ENCODE measurements at places on chromosomes 7 and 10.
A peak's percentile ranks its signal among the peaks of the same experiment; 100 is the strongest.

GRCh38 chr10:126264102-126265018, 123.9 kb downstream of the ADAM12 start:
- no peak overlapping the region for H3K27ac ChIP-seq
- H3K4me1 ChIP-seq = peaks cover 2% of the 10 kb centered on the region
- no peaks in the 10 kb centered on the region for H3K36me3 ChIP-seq
- no peak overlapping the region for H3K4me3 ChIP-seq
- H3K27me3 ChIP-seq = no peaks in the 10 kb centered on the region

DNA sequence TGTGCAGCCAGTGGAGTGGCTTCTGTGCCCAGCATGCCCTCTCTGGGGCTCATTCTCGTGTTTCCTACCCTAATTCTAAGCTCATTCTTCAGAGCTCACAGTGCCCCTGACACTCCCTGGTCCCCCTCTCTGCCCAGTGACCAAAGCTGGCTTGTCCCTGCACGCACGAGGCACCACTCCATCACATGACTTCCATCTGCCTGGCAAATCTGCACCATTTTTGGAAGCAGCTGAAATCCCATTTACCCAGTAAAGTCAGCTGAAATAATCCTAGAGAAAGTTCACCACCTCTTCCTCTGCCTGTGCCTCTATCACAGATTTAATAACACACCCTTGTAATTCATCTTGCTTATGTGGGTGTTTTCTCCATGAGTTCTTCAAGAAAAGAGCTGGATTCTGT, 616.9 kb downstream of the PTPRN2 start:
- H3K27me3 ChIP-seq = no peaks in the 10 kb centered on the region
- no peak overlapping the region for H3K27ac ChIP-seq
- H3K4me3 ChIP-seq = no peak overlapping the region
- peaks cover 4% of the 10 kb centered on the region for H3K36me3 ChIP-seq
- no peak for DNase-seq

- peak overlapping the region; percentile 87 for H3K4me3 ChIP-seq
- no peaks in the 10 kb centered on the region for H3K27me3 ChIP-seq
- peak overlapping the region; percentile 97 for H3K27ac ChIP-seq
- peaks cover 3% of the 10 kb centered on the region for H3K36me3 ChIP-seq
These were observed 46.5 kb downstream of the TSPAN15 start for GRCh38 chr10:69497611-69498390.

GRCh38 chr7:124808206-124808605, 42.6 kb upstream of the GPR37 start:
- H3K4me1 ChIP-seq = no peaks in the 10 kb centered on the region
- H3K36me3 ChIP-seq = no peaks in the 10 kb centered on the region
- no peak overlapping the region for H3K27ac ChIP-seq
- DNase-seq = no peak
- H3K4me3 ChIP-seq = no peak overlapping the region
- H3K27me3 ChIP-seq = peaks cover 18% of the 10 kb centered on the region

- no peak for DNase-seq
- peaks cover 5% of the 10 kb centered on the region for H3K36me3 ChIP-seq
- H3K4me1 ChIP-seq = peaks cover 4% of the 10 kb centered on the region
These were observed 28.9 kb downstream of the MAT1A start for GRCh38 chr10:80260295-80261243.

- H3K4me3 ChIP-seq = no peak overlapping the region
- no peaks in the 10 kb centered on the region for H3K36me3 ChIP-seq
- H3K4me1 ChIP-seq = no peaks in the 10 kb centered on the region
- H3K27me3 ChIP-seq = peaks cover 31% of the 10 kb centered on the region
These were observed 137.9 kb upstream of the LYZL1 start for GRCh38 chr10:29151005-29151404.

Measured in T-helper 17 cell (primary cell).